ENCODE measurements at places on chromosomes 13 and 19.

- no peak for DNase-seq
These were observed 149.1 kb downstream of the KLF12 start for GRCh38 chr13:73984949-73985691.

DNA sequence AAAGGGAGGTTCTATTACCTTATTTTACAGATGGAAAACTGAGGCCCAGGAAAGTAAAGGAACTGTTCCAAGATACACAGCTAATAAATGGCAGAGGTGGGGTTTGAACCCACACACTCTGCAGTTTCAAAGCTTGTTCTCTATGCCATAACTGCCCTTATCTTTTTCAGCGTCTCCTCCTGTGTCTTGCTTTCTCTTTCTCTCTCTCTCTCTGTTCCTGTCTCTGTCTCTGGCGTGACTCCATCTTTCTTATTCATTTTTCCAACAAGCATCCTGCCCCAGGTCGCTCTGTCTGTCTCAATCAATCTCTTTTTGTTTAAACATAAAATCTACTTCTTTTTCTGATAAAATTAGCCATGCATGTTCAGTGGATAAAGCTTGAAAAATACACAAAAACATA, 3.2 kb upstream of the IFNL4 start:
- DNase-seq: no peak

DNA sequence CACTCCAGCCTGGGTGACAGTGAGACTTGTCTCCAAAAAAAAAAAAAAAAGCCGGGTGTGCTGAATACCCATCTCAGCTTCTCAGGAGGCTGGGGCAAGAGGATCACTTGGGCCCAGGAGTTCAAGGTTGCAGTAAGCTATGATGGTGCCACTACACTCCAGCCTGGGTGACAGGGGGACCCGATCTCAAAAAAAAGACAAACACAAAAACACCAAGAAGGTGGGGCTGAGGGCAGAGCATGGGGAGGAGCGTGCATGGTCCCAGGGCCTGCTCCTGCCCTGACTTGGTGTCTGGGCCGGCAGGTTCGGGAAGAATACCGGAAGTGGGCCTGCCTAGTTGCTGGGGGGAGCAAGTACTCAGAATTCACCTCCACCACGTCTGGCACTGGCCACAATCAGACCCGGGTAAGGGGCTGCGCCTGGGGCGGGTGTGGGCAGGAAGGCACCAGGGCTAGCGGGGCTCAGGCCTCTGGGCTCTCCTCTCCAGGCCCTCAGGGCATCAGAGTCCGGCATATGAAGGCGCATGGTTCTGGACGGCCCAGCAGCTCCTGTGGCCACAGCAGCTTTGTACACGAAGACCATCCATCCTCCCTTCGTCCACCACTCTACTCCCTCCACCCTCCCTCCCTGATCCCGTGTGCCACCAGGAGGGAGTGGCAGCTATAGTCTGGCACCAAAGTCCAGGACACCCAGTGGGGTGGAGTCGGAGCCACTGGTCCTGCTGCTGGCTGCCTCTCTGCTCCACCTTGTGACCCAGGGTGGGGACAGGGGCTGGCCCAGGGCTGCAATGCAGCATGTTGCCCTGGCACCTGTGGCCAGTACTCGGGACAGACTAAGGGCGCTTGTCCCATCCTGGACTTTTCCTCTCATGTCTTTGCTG, 11.3 kb downstream of the DDX39A start:
- DNase-seq: no peak

DNA sequence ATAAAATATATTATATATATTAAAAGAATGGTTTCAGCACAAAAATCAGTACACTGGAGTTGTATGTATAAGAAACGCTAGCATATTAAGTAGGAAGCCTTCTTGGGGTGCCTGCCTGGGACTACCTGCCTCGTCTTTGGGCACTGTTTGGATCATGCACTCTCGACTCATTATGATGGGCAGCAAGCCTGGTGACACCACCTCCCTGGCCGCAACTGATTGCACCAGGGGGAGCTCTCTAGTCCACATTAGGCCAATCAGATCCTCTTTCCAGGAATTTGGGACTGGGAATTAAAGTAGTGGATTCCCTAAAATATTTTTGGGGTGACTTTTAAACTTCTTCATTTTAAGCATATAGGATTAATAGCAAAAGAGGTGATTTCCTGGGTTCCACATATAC, 56.0 kb upstream of the RGCC start:
- DNase-seq: no peak

GRCh38 chr19:33089010-33089409, 8.0 kb downstream of the GPATCH1 start:
- no peak for DNase-seq

DNA sequence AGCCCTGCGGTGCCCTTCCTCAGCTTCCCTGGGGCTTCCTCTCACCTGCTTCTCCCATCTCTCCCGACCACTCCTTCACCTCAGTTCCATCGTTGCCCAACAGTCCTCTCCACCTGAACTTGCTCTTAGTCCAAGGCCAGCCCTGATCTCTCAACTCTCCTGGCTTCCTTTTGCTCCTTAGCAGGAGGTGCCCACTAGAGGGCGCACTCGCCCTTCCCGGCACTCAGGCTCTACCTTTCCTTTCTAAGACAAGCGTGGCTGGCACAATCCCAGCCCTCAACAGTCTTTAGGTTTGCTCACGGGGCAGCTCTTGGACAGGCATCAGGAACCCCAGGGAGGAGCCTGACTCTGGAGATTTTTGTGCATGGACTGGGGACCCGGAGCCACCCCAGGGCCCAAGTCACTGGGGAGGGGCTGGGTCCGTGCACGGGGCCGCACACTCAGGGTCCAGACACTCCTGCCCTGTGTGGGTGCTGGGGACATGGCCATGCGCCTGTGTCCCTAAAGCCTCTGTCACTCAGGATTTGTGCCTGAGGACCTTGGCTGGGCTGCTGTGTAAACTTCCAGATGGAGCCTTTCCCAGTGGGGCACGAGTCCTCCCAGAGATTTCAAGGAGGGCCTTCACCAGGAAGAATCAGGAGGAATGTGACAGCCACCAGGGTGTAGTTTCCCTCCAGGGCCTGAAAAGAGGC, 12.1 kb upstream of the CEACAM8 start:
- no peak for DNase-seq

GRCh38 chr13:24168392-24168750, 7.9 kb downstream of the SPATA13 start:
- DNase-seq: no peak

- no peak for DNase-seq
These were observed 7.1 kb downstream of the ZNF20 start for GRCh38 chr19:12133069-12133468.

DNA sequence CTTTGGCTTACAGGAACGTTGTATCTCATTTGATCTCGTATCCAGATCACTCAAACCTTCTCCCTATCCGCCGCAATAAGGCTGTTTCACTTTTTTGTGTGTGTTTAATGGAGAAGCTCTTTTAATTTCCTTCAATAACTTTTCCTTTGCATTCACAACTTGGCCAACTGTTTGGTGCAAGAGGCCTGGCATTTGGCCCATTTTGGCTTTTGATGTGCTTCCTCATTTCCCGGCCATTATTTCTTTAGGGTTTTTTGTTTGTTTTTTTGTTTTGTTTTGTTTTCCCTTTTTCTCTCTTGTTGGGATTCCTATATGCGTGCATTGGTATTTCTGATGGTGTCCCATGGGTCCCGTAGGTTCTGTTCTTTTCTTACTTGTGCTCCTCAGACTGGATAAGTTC, 6.1 kb upstream of the UPF3A start:
- no peak for DNase-seq

DNA sequence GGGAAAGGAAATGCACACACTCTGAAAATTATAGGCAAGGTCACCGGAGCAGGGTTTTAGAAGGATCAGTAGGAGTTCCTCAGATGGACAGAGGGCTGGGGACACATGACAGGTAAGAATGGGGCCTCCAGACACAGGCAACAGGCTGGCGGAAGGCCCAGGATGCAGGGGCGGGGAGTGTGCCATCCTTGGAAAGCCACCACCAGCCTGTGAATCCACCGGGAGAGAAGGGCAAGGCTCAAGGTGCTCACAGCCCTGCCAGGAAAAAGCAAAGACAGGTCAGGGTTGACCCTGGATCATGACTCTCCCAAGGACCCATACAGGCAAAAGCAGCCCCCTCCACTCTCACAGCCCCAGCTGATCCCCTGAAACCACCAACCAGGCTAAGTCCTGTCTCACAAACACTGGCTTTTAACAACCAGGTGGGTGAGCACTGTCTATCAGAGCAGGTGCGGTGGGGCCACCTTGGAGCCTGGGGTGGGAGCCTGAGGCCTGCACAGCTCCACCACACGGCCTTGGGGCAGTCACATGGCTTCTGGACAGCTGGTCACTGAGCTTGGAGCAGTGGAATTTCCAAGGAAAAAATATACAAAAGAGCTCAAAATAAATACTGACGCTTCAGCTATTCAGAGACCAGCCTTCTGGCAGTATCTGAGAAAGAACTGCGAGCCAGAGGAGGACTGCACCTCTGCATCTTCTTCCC, 35.2 kb upstream of the ISYNA1 start:
- DNase-seq: no peak

GRCh38 chr19:16889366-16889882, 625 bp downstream of the F2RL3 start:
- DNase-seq: no peak

GRCh38 chr13:46119883-46120614, 15.2 kb upstream of the CPB2 start:
- DNase-seq: no peak

GRCh38 chr19:42326969-42327368, 1.5 kb downstream of the MEGF8 start:
- DNase-seq: no peak

GRCh38 chr19:4505570-4506448, 12.5 kb downstream of the PLIN4 start:
- DNase-seq: no peak

DNA sequence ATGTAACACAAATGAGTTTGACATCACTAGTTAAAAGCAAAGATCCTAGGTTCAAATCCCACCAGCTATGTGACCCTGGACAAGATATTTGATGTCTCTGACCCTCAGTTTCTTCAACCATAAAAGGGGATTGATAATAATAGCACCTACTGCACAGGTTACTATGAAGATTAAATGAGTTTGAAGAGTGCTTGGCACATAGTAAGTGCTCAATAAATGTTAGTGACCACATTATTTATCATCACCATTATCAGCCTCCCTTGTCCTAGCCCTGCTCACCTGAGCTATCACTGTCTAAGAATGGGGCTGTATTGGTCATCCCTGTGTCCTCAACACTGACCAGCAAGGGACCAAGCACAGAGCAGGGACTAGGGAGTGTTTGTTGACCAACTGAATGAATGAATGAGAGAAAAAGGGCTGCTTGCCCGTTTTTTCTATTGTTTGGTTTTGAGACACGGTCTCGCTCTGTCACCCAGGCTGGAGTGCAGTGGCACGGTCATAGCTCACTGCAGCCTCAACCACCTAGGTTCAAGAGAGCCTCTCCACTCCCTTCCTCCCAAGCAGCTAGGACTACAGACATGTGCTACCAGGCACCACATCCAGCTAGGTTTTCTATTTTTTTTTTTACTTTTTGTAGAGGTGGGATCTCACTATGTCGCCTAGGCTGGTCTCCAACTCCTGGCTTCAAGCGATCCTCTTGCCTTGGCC, 26.6 kb upstream of the DACT3 start:
- no peak for DNase-seq

DNA sequence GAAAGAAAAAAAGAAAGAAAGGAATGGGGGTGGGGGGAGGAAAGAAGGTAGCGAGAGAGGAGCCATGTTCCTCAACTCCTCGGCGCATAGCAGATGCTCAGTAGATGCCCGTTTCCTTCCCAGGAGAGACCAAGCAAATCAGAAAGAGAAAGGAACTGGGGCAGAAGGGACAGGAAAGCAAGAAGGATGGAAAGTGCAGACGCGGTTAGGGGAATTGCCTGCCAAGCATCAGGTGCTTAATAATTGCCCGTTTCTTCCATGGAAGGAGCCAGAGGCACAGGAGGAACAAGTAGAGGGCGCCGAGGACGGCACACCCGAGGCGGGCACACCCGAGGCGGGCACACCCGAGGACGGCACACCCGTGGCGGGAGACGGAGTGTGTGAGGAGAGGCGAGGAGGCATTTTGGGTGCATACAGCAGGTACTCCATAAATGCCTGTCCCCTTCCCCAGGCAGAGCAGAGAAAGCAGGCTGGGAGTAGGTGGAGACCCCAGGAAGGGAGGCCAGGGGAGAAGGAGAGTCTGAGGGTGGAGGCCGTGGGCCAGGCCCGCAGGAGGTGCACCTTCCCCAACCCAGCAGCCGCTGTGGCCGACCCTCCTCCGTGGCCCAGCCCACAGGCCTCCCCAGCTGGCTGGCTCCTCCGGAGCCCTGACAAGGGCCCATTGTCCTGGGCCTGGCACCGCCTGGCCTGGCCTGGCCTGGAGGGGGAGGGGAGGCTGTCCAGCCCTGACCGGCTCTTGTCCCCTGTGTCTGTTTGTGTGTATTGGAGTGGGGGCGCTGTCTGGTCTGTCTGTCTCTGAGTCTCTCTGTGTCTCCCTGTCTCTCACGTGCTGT, 14.6 kb downstream of the JOSD2 start:
- DNase-seq: no peak

DNA sequence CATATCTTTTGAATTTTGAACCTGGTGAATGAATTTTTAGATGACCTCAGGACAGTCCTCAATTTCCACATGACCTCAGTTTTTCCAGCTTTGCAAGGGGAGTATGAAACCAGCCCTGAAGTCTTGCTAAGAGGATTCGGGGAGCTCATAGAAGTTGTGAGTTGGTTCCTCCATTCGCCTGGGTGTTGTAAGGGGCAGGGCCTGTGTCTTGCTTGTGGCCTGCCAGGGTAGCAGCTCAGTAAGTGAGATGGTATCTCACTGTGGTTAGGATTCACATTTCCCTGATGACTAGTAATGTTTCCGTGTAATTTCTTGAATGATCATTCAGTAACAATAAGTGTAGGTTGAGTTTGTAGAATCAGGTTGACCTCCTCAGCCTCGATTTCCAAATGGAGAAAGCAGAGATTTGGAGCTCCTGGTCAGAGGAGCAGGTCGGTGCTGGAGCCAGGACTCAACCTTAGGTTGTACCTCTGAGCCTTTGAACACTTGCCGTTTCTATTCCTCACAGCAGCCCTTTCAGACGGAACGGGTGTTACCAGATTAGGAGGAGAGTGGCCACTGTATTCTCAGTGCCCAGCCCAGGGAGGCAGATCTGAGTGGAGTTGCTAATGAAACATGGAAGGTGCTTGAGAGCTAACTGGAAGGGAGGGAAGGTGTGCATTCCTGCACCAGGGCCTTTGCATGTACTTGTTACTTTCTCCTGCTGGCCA, 14.6 kb downstream of the NACC1 start:
- DNase-seq: no peak

GRCh38 chr13:19772306-19772705, 10.4 kb downstream of the PSPC1 start:
- no peak for DNase-seq

DNA sequence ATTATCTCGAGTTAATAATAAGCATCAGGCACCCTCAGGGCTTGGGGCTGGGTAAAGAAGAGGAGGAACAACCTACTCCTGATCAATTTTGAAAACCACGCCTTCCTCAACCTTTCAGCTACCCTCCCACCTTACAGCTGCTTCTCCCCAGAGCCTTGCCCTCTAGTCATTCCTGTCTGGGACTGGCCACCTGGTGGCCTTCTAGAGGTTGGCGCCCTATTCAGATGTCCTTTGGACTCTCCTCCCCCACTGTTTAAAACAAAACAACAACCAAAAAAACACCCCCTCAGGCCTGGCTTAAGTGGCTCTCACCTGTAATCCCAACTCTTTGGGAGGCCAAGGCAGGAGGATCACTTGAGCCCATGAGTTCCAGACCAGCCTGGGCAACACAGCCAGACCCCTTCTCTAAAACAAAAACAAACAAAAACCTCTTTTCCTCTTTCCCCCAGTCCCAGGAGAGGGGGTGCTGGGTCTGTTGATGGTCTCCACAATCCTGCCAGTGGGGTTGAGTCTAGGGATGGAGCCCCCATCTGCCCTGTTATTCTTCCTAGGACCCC, 62.3 kb downstream of the CCDC70 start:
- no peak for DNase-seq

All from NCI-H510A (cell line).